ENCODE measurements at places on chromosomes 2 and 18. TPM values are rescaled to one million over a fixed set of nuclear protein-coding genes. Genes with fewer than 3 reads are reported as not detected.

DNA sequence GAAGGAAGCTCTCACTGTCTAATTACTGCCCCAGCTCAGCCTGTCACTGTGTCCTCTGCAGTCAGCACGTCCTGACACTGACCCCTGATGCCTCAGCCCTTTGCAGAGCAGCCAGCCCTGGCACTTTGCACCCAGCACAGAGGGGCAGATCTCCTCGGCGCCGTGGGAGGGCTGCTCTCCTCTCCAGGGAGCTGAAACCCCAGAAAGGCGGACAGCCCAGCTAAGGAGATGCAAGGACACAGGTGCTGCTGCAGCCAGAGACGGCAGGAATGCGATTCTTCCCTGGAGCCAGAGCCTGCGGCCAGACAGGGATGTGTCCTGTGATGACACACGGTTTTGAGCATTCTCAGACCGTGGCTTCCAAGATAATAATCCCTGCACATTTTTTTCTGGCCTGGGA, 34.5 kb upstream of the SIX3 start:
- DNase-seq: no peak

DNA sequence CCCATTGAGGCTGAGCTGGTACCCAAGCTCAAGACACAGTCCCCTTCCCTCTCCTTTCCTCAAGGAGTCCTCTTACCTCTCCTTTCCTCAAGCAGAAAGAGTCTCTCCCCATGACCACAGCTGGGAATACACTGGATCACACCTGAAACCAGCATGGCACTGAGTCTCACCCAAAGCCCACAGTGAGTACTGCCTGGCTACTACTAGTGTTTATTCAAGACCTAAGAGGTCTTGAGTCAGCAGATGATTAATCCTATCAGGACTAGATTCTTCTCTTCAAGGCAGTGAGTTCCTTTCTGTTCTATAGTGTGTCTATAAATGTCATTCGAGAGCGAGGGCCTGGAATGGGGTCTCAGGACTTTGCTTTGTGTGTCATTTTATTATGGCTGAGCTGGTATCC, 111.4 kb downstream of the METTL4 start:
- DNase-seq: no peak

DNA sequence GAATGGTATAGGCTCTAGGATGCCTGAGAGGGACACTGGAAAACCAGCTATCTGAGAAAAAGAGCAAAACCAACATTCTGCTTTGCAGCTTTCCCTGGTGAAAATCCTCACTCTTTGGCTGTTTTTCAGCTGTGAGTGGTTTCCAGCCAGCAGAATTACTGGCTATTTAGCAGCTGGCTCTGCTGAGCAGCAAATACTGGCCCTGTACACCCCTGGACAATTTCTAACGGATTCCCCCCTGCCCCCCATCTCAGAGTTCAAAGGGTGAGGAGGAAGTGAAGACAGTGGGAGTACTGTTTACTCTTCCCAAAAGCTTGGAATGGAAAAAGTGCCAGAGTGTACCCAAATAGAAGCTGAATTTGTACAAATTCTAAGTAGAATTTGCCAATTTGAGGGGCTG, 26.1 kb upstream of the IMP4 start:
- no peak for DNase-seq

The PLCL1 gene
- 0.27 TPM for total RNA-seq

Data from hematopoietic multipotent progenitor cell (in vitro differentiated cells).